ENCODE measurements at places on chromosomes 2 and 18. TPM values are rescaled to one million over a fixed set of nuclear protein-coding genes. Genes with fewer than 3 reads are reported as not detected.

GRCh38 chr2:191206613-191207471 lies 38.4 kb upstream of the MYO1B start:
- DNase-seq, result no peak

GRCh38 chr18:80170395-80171053 lies 61.5 kb downstream of the ADNP2 start:
- DNase-seq, result no peak

DNA sequence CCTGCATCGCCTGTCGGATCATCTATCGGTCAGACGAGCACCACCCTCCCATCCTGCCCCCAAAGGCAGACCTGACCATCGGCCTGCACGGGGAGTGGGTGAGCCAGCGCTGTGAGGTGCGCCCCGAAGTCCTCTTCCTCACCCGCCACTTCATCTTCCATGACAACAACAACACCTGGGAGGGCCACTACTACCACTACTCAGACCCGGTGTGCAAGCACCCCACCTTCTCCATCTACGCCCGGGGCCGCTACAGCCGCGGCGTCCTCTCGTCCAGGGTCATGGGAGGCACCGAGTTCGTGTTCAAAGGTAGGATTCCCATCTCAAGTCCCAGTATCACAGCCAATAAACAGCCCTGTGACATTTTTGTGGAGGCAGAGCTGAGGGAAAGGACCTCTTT lies 31.0 kb downstream of the APCDD1 start:
- DNase-seq, result no peak

DNA sequence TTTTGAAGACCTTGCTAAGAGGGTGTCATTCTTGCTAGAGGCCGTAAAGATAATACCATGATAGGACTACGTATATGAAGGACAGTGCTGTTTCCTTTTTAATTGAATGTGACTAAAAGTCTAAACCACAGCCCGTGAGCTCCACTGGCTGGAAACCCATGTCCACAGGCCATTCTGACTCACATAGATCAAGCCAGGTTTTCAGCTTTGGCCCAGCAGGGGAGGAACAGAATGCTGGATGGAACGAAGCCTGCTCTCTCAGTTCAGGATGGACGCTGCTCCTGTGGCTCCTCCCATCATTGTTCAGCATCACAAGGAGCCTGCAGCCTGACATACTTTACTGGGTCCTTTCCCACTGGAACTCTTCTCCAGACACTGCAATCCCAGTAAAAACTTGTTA lies 47.6 kb downstream of the ALPK2 start:
- no peak for DNase-seq

DNA sequence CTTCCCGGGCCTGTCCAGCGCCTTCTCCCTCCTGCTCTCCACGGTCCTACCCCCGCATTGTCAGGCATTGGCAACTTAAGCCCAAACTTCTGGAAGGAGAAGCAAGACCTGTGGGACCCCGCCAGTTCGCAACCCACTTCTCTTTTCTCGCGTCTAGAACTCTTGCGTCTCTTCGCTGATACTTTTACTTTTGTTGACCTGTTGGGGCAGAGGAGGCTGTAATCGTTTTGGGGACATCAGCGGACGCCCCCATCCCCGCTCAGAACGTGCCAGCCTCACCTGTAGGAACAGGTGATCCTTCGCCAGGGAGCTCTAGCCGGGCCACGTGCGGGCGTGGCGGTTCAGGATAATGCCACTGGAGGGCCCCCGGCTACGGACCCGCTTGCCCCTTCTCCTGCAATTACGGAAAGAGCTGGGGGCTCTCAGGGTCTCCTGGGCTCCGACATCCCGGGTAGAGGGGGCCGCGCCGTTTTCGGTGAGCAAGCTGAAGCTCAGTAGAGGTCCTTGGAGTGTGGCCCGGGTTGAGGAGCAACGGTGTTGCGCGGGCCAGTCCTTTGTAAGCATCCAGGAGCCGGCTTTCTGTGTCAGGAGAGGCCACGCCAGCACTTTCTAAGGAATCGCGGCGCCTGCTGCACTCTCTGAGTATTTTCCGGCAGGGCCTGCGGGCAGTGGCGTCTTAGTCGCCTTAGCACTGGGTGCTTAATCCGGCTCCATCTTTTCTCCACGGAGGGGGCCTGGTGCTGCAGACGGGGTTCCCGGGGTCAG lies 1.6 kb downstream of the MTCL1 start:
- peak; percentile 78 for DNase-seq

DNA sequence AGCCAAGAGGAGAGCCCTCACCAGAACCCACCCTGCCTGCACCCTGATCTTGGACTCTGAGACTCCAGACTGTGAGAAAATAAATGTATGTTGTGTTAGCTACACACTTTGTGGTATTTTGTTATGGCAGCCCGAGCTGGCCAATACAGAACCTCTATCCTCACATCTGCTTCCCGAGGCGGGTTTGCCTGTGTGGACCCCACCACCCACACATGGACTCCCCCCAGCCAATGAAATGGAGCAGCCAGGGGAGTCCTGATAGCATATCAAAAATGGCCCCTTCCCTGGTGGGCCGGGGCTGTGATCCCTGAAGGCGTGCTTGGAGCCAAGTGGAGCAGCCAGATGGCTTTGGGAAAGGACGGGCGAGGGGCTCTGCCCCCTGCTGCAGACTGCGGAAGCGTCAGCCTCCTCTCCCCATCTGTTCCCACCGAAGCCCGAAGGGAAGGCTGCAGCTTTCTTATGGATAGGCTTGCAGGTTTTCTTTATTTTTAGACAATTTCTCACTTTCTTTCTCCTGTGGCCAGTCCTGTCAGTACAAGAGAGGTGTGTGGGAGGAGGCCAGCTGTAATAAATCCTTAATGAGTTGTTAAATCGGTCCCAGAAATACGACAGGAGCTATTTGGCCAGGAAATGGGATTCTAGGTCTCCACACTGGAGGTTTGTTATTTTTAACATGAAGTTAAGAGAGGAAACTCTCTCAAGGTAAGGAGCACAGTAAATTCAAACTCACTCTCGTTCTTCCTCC lies 34.4 kb downstream of the TEX51 start:
- no peak for DNase-seq

GRCh38 chr18:8217051-8217564 lies 392.1 kb upstream of the RAB12 start:
- no peak for DNase-seq

RSAD2 gene
- total RNA-seq, result 0.45 TPM

FEZ2 gene
- total RNA-seq, result 56.0 TPM

- DNase-seq, result no peak
Observed at GRCh38 chr2:37090019-37090477, 5.7 kb downstream of the GPATCH11 start.

GKN1 gene
- 1.7 TPM for total RNA-seq

DNA sequence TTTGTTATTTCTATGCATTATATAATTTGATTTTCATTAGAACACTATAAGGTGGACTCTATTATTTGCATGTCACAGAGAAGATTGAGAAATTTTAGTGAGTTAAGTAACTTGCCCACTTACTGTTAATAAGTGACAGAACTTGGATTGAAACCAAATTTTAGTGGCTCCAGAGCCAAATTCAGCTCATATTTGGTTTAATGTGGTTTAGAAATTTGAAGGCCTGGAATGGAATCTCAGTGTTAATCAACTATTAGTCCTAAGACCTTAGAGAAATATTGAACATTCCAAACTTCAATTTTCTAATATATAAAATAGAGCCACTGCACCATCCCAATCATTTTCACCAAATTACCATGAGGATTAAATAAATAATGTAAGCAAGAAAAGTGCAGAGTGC lies 281.6 kb downstream of the ZNF385B start:
- no peak for DNase-seq

GRCh38 chr2:66872986-66873754 lies 438.2 kb downstream of the MEIS1 start:
- no peak for DNase-seq

SLC4A5 gene
- 4.8 TPM for total RNA-seq

KCNK3 gene
- 0.87 TPM for total RNA-seq

DNA sequence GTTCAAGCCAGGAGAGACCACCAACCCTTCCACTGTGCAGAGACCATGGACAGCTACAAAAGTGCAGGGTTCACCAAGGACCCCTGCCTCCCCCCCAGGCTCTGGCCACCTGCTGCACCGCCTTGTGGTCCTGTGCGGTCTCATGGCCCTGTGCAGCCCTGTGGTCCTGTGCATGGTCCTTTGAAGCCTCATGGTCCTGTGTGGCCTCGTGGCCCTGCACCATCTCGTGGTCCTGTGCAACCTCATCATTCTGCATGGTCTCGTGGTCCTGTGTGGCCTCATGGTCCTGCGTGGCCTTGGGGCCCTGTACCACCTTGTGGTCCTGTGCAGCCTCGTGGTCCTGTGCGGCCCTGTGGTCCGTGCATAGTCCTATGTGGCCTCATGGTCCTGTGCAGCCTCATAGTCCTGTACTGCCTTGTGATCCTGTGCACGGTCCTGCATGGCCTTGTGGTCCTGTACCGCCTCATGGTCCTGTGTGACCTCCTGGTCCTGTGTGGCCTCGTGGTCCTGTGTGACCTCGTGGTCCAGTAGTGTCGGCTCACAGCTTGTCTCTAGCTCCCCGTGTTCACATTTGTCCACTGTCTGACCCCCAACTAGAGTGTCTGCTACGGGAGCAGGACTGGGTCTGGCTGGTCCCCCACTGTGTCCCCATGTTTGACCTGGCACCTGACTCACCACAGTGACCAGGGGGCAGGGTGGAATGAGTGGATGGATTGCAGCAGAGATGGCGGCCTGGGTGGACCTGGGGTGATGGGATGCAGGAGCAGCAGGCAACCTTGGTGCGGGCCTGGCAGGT lies 20.0 kb upstream of the OTOS start:
- DNase-seq, result no peak

BCL11A gene
- 17.3 TPM for total RNA-seq

DNA sequence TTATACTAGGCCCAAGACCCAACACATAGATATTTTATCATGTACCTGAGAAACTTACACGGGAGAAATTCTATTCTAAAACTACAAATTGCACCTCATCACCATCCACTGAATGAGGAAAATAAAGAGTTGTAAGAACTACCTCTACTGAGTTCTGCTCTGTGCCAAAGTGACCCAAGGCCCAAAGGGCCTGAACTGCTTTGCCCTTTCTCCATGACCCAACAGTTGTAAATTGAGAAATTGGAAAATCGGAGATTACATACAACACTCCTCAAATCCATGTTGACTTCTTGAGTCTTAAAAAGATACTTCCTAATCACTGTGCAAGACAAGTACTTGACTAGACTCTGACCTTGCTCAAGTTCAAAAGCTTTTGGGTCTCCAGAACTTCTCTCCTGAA lies 8.8 kb downstream of the NR4A2 start:
- DNase-seq, result no peak

FOXD4L1 gene
- not detected for total RNA-seq

VPS4B gene
- 23.7 TPM for total RNA-seq

GRCh38 chr2:24827321-24828237 lies 34.4 kb downstream of the CENPO start:
- DNase-seq, result peak; percentile 94

SPATA3 gene
- not detected for total RNA-seq

DNA sequence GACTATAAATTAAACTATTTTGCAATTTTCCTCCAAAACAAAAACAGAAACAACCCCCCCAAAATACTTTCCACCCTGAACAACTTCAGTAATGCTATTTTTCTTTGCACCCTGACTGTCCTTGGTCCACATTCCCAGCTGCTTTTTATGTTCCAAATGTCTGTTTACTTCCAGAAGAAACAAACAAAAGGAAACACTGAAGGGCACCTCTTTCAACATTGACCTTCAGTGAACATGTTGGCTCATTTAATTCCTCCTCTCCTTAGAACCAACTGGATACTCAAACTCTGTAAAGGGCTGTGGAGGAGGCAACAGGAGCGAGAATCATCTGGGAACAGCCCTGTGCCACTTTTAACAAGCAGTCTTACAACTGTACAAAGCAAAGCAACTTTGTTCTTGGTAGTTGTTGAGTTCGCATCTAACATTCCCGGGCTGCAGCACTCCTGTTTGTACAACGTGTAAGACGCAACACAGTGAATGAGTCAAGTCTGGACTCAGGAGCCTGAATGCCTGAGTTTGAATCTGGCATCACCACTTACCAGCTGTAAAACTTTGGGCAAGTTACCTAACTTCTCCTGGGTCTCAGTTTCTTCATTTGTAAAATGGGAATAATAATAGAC lies 111.4 kb upstream of the GATA6 start:
- peak; percentile 45 for DNase-seq

DNA sequence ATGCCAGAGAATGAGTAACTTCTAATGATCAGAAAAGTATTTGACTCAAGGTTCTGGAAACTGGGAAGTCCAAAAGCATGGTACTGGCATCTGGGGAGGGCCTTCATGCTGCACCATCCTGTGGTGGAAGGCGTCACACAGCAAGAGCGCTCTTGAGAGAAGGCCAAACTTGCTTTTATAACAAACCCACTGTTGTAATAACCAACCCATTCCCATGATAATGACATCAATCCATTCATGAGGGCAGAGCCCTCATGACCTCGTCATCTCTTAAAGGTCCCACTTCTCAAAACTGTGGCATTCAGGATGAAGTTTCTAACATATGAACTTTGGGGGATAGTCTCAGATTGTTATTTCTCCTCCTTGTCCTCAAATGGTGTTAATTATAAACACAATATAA lies 67.8 kb downstream of the COA5 start:
- no peak for DNase-seq

DNA sequence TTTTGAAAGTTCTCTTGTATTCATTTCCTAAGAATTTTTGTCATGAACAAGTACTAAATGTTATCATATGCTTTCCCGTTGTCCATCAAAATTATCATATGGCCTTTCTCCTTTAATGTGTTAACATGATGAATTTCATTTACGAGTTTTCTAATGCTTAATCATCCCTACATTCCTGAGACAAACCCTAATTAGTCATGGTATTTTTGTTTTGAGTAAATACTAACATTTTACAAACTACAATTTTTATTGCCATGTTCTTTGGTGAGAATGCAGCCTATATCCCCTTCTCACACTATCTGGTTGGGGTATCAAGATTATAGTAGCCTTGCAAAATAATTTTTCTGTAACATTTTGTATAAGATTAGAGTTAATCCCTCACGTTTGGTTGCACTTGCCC lies 14.5 kb downstream of the SMAD2 start:
- DNase-seq, result no peak

DNA sequence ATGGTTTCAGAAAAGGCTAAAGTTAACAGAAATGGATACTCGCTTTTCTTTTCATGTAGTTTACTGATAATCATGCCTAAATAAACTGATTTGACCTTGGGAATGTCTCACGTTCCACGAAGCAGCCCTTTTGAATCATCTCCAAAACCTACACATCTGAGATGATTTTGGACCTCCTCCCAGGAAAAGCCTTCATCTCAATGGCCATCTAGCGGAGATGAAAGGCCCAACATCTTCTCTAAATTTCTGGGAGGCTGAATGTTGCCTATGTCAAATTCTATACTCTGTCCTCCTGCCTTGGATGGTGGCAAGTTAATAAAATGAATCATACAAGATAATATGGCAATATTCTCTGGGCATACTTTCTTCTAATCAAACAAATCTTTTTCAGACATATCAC lies 448.5 kb downstream of the ZEB2 start:
- DNase-seq, result no peak

DTNA gene
- total RNA-seq, result 21.1 TPM
